ENCODE measurements at places on chromosomes 6 and 20.

DNA sequence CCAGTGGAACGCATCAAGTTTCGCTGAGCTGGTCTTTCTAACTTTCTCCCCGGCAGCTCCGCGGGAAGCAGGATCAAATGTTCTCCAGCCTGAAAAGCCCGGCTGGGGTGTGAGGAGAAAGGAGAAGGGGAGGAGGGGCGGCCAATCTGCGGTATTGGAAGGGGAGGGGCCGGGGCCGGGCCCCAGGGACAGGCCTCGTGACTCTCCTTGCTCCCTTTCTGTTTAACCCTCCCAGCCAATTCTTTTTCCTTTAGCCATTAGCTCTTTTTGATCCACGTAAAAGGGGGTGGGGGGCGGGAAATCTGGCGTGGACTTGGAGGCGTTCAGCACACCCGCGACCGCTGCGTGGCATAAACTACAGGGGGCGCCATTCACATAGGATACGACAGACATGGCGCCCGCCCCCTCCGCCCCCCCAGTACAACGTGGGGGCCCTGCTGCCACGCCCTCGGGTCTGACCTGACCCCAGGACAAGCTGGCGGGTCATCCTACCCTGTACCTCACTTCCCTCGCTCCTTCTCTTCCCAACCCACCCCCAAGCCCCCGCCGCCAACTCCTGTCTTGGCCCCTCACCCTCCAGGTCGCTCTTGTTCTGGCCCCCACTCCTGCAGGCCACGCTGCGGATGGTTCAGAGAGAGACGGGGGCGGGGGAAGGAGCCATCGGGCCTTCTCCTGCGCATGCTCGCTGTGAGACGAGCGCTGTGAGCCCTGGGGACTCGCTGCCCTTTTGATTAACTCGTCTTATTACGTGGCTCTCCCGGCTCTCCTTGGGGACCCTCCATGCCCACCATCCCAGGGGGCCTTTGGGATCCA, 7.8 kb upstream of the MDGA1 start:
- peak; percentile 72 for DNase-seq

DNA sequence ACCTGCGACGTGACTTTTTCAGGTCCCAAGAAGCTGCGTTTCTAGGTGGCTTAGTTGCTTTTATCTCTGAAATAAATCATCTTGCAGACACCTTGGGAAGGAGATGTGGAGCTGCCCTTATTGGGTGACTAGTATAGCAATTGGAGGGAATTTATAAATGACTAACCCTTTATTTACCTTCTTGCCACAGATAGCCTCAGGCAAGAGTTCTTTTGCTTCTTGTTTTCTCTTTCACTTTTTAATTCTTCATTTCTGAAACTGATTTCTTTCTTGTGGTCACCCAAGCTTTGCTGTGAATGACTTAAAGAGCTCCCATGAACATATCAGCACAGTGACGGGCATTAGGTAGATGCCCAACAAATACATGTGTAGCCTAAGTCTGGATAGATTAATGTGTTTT, 3.0 kb downstream of the ADGRF4 start:
- no peak for DNase-seq

GRCh38 chr20:41371371-41371770, 4.8 kb upstream of the EMILIN3 start:
- DNase-seq: no peak

GRCh38 chr6:125188037-125188436, 34.5 kb downstream of the TPD52L1 start:
- no peak for DNase-seq

DNA sequence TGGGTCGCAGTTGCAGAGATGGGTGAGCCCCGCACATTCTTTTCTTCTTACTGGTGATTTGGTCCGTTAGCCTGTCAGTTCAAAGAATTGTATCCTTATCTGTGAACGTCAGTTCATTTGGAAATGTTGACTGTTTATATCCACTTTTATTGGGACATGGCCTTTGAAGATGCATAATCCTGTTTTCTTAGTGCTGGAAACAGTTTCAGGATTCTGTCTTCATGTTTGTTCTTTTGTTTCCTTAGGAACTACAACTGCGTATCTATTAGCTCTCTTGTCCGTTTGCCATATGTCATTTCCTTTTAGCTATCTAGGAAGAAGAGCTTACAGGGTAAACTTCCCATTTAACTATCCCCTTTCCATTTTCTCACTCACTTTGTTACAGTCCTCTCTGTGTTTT, 35.0 kb upstream of the TULP1 start:
- DNase-seq: no peak

- DNase-seq: no peak
Measured at GRCh38 chr6:165487347-165487746, 175.7 kb downstream of the PDE10A start.

DNA sequence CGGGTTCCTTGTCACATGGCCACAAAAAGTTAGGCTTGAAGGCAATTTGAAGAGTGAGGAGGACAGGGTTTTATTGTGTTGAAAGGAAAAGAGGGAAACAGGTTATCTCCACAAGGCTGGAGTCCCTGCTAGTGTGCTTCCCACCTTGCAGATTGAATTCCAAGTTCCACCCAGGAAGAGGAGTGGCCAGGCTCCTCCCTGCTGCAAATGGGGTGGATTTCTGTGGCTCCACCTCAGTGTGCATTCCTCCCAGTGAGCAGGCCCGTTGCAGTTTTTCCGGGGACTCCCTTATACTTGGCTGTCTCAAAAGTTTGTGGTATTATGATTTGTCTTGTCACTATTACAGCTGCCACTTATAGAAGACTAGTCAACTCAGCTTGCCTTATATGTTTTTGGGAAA, 281.8 kb upstream of the PLCB4 start:
- no peak for DNase-seq

DNA sequence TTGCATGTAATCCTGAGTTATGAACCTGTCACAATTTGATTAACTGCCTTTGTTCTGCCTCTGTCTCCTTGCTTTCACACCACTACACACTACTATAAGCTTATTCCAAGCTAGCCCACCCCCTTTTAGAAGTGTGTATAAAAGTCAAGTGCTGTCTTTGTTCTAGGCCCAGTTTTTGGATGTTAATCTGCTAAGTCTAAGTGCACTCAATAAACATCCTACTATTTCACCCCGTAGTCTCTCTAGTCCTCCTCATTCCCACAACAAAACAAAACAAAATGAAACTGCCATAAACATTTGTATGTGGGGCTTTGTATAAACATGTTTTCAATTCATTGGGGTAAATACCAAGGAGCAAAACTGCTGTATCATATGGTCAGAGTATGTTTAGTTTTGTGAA, 16.1 kb upstream of the SPACA1 start:
- no peak for DNase-seq

DNA sequence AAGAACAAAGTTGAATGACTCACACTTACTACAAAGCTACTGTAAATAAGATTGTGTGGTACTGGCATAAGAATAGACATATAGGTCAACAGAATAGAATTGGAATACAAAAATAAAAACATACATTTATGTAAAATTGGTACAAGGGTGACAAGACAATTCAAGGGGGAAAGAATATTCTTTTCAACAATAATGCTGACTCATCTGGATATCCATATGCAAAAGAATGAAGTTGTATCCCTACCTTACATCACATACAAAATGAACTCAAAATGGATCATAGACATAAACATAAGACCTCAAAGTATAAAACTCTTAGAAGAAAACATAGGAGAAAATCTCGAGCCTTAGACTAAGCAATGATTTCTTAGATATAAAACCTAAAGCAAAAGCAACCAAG, 50.9 kb downstream of the TRMT6 start:
- DNase-seq: no peak

DNA sequence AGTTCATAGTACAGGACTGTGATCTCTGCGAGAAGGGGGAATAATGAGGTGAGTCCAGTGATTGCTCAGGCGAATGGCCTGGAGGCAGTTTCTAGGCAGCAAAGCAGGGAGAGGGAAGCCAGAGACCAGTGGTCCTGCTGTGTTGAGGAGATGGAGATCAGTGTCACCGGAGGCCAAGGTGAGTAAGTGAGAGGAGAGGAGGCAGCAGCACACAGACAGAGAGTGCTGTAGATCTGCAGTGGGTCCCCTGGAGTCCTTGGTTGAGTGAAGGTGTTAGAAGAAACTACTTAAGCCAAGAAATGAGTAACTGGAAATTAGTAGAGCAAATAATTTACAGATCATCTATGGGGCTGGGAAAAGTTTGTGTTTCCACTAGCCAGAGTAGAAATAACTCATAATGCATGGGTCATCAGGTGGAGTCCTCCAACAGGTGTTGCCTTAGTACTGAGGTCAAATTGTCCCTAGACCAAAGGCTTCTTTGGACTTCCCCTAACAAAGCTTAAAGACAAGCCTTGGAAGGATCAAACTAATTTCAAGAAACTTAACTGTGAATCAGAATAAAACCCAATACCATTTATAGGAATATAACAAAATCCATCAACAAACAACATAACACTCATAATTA, 13.6 kb downstream of the HEBP2 start:
- DNase-seq: no peak

DNA sequence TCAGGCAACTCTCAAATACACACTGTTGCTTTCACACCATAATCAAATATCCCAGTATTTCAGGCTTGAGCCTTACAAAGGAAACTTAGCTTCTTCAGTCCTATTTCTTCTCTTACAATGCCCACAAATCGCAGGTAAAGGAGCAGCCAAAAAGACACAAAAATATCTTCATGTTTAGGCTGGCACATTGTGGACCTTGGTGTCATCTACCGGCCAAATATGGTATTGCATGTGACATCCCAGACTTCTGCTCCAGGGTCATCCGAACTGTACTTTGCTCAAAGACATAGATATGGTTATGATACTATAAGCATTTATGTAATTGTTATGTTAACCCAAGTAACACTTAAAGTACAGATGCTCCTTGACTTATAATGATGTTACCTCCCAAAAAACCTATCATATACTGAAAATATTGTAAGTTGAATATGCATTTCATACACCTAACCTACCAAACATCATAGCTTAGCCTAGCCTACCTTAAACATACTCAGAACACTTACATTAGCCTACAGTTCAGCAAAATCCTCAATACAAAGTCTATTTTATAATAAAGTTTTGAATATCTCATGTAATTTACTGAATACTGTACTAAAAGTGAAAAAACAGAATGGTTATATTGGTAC, 4.6 kb downstream of the OR2H2 start:
- DNase-seq: peak; percentile 66

GRCh38 chr6:54598787-54599313, 247.7 kb upstream of the FAM83B start:
- no peak for DNase-seq

DNA sequence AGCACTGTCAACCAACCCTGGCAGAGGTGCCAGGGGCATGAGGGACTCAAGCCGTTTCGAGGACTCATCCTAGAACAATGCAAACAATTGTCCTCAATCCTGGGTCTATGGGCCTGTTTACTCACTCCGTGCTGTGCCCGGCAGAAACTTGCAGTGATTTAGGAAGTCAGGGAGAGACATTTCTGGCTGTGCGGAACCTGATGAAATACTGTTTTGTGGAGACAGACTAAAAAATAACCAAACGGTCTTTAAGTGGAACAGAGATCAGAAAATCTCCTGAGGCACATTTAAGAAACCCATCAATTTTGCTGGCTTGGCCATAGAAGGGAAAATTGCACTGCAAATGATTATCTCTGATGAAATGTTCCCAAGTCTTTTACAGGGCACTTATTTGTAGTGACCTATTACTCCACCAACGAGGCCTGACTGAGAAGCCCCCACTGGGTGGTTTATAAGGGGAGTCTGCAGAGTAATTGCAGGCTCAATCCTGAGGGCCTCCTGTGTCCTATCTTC, 79.8 kb upstream of the KCNK16 start:
- no peak for DNase-seq

DNA sequence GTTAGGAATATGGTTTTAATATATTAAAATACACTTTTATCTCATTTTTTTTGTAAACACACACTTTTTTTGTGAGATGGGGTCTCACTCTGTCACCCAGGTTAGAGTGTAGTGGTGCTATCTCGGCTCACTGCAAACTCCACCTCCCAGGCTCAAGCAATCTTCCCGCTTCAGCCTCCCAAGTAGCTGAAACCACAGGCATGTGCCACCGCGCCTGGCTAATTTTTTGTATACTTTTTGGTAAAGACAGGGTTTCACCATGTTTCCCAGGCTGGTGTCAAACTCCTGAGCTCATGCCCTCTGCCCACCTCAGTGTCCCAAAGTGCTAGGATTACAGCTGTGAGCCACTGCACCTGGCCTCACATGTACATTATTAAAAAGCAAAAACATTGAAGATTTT, 10.8 kb downstream of the IPCEF1 start:
- DNase-seq: no peak

DNA sequence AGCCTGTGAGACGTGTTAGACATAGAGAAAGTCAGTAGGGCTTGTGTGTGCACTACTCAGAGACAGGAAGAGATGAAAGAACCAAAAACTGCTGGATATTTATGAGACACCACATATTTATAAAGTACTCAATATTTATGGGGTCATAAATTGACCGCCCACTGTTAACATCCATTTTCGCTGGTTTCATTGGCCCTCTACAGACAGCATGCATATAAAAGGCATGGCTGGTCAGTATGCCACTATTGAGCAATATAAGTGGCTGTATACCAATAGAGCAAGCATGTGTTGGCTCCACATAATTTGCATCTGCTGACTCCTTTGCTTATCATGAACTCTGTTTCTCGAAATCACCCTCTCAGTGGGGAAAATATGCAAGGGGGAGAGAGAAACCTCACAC, 110.3 kb upstream of the BTN3A2 start:
- no peak for DNase-seq

GRCh38 chr6:73139681-73140383, 85.5 kb downstream of the KHDC1L start:
- no peak for DNase-seq

DNA sequence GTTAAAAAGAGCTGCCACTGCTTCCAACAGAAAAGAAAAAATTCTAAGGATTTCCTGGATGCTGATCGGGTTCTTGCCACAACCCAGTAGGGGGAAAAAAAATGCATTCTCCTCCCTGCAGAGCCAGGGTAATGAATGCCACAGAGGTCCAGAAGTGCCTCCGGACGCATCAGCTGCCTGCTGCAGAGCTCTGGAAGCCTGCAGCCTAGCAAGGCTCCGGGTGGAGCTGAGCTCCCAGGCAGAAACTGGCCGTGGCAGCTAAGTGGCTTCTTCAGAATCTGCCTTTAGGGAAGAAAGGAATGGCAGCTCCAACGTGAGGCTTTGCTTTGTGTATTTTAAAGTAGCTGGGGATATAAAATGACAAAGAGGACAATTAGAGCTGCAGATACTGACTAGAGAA, 155.0 kb downstream of the CFAP61 start:
- no peak for DNase-seq

GRCh38 chr20:52677216-52677615, 294.9 kb upstream of the TSHZ2 start:
- no peak for DNase-seq

- no peak for DNase-seq
Measured at GRCh38 chr6:116412270-116412669, 41.5 kb downstream of the DSE start.

GRCh38 chr6:21729431-21729830, 135.9 kb downstream of the SOX4 start:
- no peak for DNase-seq

- DNase-seq: no peak
Measured at GRCh38 chr6:161061576-161061975, 70.0 kb downstream of the MAP3K4 start.

GRCh38 chr6:145457556-145457955, 277.8 kb downstream of the EPM2A start:
- DNase-seq: no peak
